ENCODE measurements at places on chromosomes 7 and 10.

GRCh38 chr7:108985037-108985436 is 415.4 kb downstream of the DNAJB9 start:
- peak; percentile 7 for DNase-seq

DNA sequence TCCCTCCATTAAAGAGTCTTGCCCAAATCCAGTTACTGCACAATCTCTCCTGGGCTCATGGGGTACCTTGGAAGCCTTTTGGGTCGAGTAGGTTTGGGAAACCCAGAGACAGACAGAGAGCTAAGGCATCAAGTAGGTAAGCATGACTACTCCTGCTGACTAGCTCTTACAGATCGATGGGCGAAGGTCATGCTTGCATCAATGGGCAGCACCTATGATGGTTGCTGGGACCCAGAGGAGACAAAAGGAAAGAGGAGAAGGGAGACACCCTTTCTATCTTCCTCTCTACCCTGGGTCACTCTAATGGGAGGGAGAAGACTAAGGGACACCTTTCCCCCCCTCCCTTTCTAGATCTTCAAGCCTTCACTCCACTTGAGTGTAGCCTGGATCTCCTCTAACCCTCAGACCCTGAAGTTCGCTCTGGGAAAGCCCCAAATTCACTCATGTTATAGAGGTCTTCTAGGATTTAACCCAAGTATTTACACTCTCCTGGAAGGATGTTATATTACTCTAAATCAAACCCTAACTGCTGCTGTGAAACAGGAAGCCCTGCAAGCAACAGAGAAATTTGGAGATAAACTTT is 31.6 kb upstream of the ZNF746 start:
- no peak for DNase-seq

GRCh38 chr7:29859104-29859503 is 52.8 kb downstream of the WIPF3 start:
- no peak for DNase-seq

- DNase-seq, result no peak
Measured at GRCh38 chr7:128176696-128177095, 64.4 kb upstream of the LEP start.

DNA sequence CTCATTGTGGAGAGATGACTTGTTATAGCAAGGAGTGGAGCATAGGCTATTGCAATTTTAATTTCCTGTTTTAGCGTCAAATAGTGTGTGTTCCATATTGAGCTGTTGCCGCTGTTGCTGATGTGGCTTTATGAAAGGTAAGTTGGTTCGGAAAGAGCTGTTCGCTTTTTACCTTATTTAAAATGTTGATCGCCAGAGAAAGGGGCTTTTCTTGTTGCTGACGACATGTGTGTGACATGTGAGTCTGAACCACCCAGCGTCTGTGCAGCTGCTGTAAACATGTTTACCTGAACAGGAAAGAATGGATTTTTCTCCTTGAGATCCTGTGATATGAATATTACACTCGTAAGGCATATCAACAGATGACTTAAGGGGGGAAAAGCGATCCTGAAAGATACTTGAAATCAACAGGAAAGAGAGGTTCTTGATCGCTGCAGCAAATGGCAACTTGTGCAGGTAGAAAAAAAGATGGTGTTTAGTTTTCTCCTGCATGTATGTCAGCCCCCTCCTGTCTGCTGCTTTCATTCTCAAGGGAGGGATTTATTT is 2.5 kb downstream of the ZEB1 start:
- no peak for DNase-seq
